ENCODE measurements at places on chromosomes 4 and X. TPM values are rescaled to one million over a fixed set of nuclear protein-coding genes. Genes with fewer than 3 reads are reported as not detected.

The GRK4 gene
- 3.0 TPM for total RNA-seq

DNA sequence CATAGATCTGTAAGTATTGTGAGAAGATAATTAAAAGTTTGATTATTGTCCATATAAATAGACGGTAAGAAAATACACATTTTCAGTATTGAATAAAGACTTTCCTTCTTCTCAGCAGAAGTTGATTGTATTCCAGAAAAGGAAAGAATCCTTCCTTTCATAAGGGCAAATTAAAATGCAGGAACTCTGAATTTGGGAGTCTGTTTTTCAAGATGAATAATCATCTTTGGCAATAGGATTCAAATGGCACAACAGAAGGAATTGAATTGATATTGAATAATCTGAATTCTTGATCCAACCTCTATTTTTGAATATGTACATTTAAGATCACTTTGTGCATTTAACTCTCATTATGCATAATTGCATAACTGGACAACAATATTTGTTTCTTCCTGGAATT lies 149.3 kb downstream of the DMD start:
- no peak for DNase-seq
- H3K4me1 ChIP-seq = no peaks in the 10 kb centered on the region
- H3K27ac ChIP-seq = no peak overlapping the region
- no peaks in the 10 kb centered on the region for H3K36me3 ChIP-seq
- H3K4me3 ChIP-seq = no peak overlapping the region

- no peak for DNase-seq
- no peaks in the 10 kb centered on the region for H3K36me3 ChIP-seq
- no peak overlapping the region for H3K4me3 ChIP-seq
- no peaks in the 10 kb centered on the region for H3K4me1 ChIP-seq
- no peaks in the 10 kb centered on the region for H3K27me3 ChIP-seq
Observed at GRCh38 chr4:74628852-74629620, 165.3 kb downstream of the BTC start.

The STPG2 gene
- not detected for total RNA-seq

DNA sequence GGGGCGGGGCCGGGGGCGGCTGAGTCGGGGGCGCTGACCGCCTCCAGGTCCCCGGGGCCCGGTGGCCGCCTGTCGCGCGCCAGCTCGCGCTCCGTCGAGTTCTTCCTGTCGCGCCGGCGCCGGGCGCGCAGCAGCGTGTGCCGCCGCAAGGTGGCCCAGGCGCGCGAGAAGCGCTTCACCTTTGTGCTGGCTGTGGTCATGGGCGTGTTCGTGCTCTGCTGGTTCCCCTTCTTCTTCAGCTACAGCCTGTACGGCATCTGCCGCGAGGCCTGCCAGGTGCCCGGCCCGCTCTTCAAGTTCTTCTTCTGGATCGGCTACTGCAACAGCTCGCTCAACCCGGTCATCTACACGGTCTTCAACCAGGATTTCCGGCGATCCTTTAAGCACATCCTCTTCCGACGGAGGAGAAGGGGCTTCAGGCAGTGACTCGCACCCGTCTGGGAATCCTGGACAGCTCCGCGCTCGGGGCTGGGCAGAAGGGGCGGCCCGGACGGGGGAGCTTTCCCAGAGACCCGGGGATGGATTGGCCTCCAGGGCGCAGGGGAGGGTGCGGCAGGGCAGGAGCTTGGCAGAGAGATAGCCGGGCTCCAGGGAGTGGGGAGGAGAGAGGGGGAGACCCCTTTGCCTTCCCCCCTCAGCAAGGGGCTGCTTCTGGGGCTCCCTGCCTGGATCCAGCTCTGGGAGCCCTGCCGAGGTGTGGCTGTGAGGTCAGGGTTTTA lies 1.5 kb downstream of the ADRA2C start:
- DNase-seq = no peak
- no peaks in the 10 kb centered on the region for H3K36me3 ChIP-seq
- H3K4me3 ChIP-seq = no peak overlapping the region
- no peaks in the 10 kb centered on the region for H3K4me1 ChIP-seq

The RBM47 gene
- total RNA-seq = not detected

The MAGEA9B gene
- total RNA-seq = 0.11 TPM

- H3K27me3 ChIP-seq = no peaks in the 10 kb centered on the region
- H3K4me3 ChIP-seq = no peak overlapping the region
- H3K4me1 ChIP-seq = no peaks in the 10 kb centered on the region
- no peaks in the 10 kb centered on the region for H3K36me3 ChIP-seq
Observed at GRCh38 chrX:39796856-39797255, 300.9 kb downstream of the BCOR start.

GRCh38 chrX:7235071-7235470 lies 87.1 kb upstream of the PUDP start:
- H3K27me3 ChIP-seq = no peaks in the 10 kb centered on the region
- no peak overlapping the region for H3K27ac ChIP-seq
- no peak for DNase-seq
- H3K36me3 ChIP-seq = no peaks in the 10 kb centered on the region
- peaks cover 21% of the 10 kb centered on the region for H3K4me1 ChIP-seq
- no peak overlapping the region for H3K4me3 ChIP-seq

- H3K27ac ChIP-seq = no peak overlapping the region
- no peak overlapping the region for H3K4me3 ChIP-seq
- no peak for DNase-seq
- H3K27me3 ChIP-seq = no peaks in the 10 kb centered on the region
Observed at GRCh38 chr4:138193963-138194362, 48.2 kb downstream of the SLC7A11 start.

DNA sequence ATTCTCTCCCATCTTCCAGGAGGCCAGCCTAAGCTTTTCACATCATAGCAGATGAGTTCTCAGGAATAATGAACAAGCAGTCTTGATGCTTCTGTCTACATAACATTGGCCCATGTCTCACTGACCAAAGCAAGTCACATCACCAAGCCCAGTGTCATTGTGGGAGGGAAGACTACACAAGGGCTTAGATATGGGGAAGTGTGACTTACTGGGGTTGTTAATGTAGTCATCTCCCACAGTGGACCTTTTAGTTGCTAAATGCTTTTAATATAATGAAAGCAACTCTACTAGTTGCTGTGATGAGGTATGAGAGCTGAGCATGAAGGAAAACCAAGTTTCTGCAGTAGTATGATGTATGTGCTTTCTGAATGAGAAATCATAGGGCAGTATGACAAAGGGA lies 40.5 kb downstream of the TSPAN7 start:
- H3K27me3 ChIP-seq = no peaks in the 10 kb centered on the region
- no peaks in the 10 kb centered on the region for H3K4me1 ChIP-seq
- DNase-seq = no peak

The KCNE5 gene
- total RNA-seq = 0.82 TPM

GRCh38 chr4:39466747-39467146 lies 7.9 kb downstream of the LIAS start:
- peaks cover 43% of the 10 kb centered on the region for H3K36me3 ChIP-seq
- no peak for DNase-seq
- H3K4me3 ChIP-seq = no peak overlapping the region
- H3K27ac ChIP-seq = no peak overlapping the region

DNA sequence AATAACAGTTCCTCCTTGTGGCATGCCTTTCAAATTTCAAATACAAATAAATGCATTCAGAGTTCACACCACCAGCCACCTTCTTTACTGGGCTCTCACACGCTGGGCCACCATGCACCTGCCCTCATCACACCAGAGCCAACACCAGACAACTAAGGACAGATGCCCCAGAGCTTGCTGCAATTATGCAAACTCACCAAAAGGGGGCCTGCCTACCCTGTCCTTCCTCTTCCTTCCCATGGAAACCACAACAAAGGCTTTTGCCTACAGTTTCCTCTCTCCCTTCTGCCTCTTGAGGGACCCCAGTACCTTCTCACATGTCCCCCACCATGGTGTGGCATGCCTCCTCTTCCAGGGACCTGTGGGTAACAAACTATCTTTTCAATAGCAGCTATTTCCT lies 1333.9 kb upstream of the TENM3 start:
- DNase-seq = peak; percentile 44
- no peak overlapping the region for H3K4me3 ChIP-seq
- H3K4me1 ChIP-seq = no peaks in the 10 kb centered on the region

The P2RY8 gene
- 130 TPM for total RNA-seq

The MAGED4B gene
- not detected for total RNA-seq

- H3K27me3 ChIP-seq = no peaks in the 10 kb centered on the region
- H3K4me1 ChIP-seq = no peaks in the 10 kb centered on the region
- DNase-seq = no peak
- no peak overlapping the region for H3K4me3 ChIP-seq
- no peaks in the 10 kb centered on the region for H3K36me3 ChIP-seq
Observed at GRCh38 chrX:42837101-42837726, 59.3 kb upstream of the PPP1R2C start.

The MAGEC2 gene
- total RNA-seq = not detected

DNA sequence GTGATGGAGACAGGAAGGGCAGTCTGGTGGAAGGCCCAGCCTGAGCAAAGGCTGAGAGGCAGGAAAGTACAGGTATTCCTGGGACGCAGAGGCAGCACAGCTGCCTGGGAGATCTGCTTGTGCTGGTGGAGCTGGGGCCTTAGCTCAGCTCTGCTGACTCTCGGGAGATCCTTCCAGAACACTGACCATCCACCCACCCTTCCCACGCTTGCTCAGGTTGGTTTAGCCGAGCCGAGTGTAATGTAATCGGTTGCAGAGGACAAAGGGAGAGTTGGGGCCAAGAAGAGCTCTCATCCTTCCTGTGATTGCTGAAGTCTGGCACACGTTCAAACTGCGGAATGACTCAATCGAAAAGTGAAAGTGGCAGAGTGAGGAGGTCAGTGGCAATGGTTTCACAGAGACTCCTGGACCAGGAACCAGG lies 43.1 kb upstream of the GPR78 start:
- no peak for DNase-seq
- no peak overlapping the region for H3K4me3 ChIP-seq
- H3K4me1 ChIP-seq = no peaks in the 10 kb centered on the region
- no peak overlapping the region for H3K27ac ChIP-seq

The TNIP3 gene
- not detected for total RNA-seq

The KLHL13 gene
- 3.6 TPM for total RNA-seq

The DUX4 gene
- total RNA-seq = not detected

DNA sequence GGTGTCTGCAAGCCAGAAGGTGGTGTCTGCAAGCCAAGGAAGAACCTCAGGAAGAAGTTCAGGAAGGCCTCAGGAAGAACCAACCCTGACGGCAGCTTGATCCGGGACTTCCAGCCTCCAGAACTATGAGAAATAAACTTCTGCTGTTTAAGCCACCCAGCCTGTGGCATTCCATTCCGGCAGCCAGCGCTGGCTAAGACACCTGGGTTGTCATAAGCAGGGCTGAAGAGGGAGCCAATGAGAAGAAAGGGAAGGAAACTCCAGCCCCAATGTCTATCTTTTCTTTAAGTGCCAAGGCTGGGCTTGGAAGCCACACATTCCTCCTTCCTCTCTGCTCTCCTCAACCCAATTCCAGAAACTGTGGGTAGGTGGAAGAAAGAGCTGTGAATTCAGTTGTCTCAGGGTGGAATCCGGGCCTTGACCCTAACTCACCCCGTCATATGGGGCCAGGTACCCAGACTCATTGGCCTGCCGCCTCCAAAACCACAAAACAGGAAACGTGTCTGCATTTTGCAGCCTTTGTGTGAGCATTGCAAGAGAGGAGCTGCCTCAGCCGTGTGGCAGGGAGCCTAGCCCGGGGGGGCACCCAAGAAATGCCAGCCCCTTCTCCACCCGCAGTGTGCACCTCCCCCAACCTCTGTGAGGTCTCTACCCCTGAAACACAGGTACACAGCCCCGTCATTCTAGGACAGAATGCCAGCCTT lies 26.8 kb downstream of the CRMP1 start:
- no peak overlapping the region for H3K27ac ChIP-seq
- no peaks in the 10 kb centered on the region for H3K36me3 ChIP-seq
- H3K4me1 ChIP-seq = peaks cover 54% of the 10 kb centered on the region
- H3K4me3 ChIP-seq = peak overlapping the region; percentile 22
- no peaks in the 10 kb centered on the region for H3K27me3 ChIP-seq

GRCh38 chr4:147518846-147519767 lies 38.2 kb downstream of the EDNRA start:
- no peaks in the 10 kb centered on the region for H3K36me3 ChIP-seq
- no peak overlapping the region for H3K4me3 ChIP-seq
- peak; percentile 85 for DNase-seq
- no peaks in the 10 kb centered on the region for H3K4me1 ChIP-seq

DNA sequence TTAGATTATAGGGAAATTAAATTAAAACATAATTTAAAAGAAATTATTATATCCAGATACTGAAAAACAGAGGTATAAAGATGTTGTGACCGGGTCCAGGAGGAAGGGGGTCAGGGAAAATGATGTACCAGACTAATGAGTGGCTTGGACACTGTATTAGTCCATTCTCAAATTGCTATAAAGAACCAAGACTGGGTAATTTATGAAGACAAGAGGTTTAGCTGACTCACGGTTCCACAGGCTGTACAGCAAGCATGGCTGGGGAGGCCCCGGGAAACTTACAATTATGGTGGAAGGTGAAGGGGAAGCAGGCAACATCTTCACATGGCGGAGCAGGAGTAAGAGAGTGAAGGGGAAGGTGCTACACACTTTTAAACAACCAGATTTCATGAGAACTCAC lies 3.4 kb upstream of the FAM9B start:
- no peaks in the 10 kb centered on the region for H3K4me1 ChIP-seq
- no peak overlapping the region for H3K4me3 ChIP-seq
- no peak for DNase-seq
- no peaks in the 10 kb centered on the region for H3K27me3 ChIP-seq
- no peak overlapping the region for H3K27ac ChIP-seq

GRCh38 chrX:101407167-101407747 lies 468 bp downstream of the GLA start:
- H3K4me1 ChIP-seq = peaks cover 34% of the 10 kb centered on the region
- peak overlapping the region; percentile 76 for H3K4me3 ChIP-seq
- peaks cover 4% of the 10 kb centered on the region for H3K36me3 ChIP-seq
- H3K27me3 ChIP-seq = no peaks in the 10 kb centered on the region

The SLC9B1 gene
- 1.4 TPM for total RNA-seq

DNA sequence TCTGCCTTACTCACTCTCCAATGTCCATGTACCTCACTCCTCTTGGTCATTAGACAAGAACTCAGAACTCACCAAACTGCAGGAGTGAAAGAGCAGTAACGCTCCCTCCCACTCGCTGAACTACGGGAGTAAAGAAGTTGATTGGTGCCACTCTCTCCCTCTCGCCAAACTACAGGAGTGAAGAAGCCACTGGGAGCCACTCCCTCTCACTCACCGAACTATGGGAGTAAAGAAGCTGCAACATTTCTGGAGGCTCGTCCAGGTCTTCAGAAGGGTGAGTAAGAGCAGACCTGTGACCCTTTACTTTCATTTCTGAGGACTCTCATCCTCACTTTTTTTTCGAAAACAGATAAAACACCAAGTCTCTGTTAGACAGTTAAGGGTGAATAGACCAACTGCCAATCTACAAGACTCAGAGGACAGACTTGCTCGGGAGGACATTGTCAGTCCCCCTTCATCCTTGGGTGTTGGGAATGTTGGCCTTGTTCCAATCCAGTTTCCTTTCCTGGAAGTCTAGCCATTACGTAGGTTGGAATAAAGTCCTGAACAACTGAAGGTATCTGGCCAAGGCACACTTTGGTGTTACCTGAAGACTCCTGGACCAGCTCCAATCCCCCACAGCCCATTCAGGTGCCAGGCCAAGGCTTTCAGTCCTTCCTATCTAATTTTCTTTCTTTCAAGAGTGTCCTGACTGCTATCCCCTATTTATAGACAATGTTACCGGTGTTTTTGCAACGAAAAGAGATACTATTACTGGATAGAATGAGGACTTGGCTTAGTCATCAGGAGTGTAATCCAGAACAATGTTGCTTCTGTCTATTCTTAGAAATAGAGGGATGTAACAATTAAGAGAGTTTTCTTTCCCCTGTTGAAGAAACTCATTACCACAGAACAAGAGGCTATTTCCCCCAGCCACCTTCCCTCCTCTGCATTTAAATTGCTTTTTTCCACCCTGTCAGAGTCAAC lies 11.0 kb upstream of the COL25A1 start:
- no peak overlapping the region for H3K4me3 ChIP-seq
- H3K27me3 ChIP-seq = no peaks in the 10 kb centered on the region
- peaks cover 3% of the 10 kb centered on the region for H3K4me1 ChIP-seq
- no peak for DNase-seq
- no peak overlapping the region for H3K27ac ChIP-seq
- H3K36me3 ChIP-seq = no peaks in the 10 kb centered on the region
